H7 (cell line): ENCODE measurements at places on chromosomes 11 and 22. TPM values are rescaled to one million over a fixed set of nuclear protein-coding genes. Genes with fewer than 3 reads are reported as not detected.
A peak's percentile ranks its signal among the peaks of the same experiment; 100 is the strongest.

Gene ME3
- total RNA-seq: 0.83 and 4.0 TPM in 2 replicates

DNA sequence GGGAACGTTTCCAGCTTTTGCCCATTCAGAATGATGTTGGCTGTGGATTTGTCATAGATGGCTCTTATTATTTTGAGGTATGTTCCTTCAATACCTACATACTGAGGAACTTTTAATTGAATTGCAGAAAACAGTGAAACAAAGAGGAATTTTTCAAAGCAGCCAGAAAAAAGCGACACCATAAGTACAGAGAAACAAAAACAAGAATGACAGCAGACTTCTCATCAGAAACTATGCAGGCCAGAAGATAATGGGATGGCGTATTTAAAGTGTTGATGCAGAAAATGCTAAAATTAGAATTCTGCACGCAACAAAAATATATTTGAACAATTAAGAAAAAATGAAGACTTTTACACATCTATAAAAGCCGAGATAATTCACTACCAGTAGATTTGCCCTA lies 95.4 kb upstream of the TIMP3 start:
- DNase-seq: no peak

Gene RAG1
- 0.66 and 1.1 TPM in 2 replicates for total RNA-seq

DNA sequence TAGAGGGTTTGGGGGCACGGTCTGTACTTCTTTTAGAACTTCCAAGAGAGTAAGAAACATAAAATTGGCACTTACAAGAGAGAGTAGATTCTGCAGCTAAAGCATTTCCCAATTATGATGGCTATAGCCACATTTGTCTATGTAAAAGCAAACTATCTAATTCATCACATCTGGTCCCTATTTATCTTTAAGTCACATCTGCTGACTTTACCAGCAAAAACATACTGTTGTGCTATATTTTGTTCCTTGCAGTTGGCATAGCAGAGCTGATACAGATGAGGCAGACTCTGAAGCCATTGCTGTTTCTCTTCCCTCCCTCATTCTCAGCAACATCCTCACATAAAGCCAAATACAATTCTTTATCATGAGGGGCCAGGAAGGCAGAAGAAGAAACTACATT lies 1533.5 kb upstream of the RAG2 start:
- DNase-seq: no peak

GRCh38 chr11:76673176-76674142 lies 2.9 kb upstream of the LRRC32 start:
- DNase-seq: no peak

DNA sequence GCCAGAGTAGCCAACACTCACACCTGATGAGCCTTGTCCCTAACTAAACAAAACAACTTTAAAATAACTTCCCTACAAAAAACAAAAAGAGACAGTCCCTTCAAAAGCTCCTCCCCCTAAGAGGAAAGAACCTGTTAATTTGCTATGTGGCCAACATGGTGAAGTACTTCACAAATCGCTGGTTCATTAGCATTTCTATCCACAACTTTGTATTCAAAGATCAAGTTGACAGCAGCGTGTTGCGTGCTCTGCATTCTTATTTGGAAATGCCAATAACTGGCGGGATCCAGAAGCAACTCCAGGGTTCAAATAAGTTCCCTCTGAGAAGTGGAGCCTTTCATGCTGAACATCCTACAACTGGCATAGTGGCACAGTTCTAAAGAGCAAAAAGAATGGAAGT lies 48.6 kb downstream of the CADM1 start:
- DNase-seq: peak; percentile 27

DNA sequence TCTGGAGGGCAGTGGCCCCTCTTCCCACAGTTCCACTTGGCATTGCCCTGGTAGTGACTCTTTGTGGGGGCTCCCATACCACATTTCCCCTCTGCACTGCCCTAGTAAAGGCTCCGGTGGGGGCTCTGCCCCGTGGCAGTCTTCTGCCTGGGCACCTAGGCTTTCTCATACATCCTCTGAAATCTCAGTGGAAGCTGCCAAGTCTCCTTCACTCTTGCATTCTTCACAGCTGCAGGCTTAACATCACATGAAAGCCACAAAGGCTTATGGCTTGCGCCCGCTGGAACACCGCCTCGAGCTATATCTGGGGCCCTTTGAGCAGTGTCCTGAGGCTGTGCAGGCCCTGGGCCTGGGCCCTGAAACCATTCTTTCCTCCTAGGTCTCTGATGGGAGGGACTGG lies 25.3 kb downstream of the PLEKHB1 start:
- no peak for DNase-seq

DNA sequence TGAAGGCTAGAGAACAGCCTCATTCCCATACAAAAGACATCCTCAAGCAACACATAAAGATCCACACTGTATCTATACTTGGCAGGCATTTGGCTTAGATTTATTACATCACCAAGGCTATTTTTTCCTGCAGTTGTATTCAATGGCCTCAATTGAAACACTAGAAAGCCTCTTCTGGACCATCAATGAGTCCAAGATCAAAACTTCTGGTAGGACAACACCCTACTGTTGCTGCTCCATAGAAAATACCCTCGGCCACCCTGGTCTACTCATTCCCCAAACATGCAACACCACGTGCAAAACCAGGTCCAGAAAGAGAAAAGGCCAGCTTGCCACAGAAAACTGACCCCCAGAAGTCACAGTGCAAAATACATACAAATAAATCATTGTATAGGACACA lies 56.9 kb upstream of the CADM1 start:
- DNase-seq: no peak

Gene APLNR
- total RNA-seq: 1.4 and 3.4 TPM in 2 replicates

GRCh38 chr11:126695293-126695692 lies 305.3 kb downstream of the KIRREL3 start:
- no peak for DNase-seq
